Neural progenitor cell (in vitro differentiated cells): ENCODE measurements at places on chromosomes 7 and 10. TPM values are rescaled to one million over a fixed set of nuclear protein-coding genes. Genes with fewer than 3 reads are reported as not detected.

The ITGB8 gene
- total RNA-seq: 3.0 and 5.3 TPM in 2 replicates

The CUBN gene
- 1.5 and 2.2 TPM in 2 replicates for total RNA-seq

DNA sequence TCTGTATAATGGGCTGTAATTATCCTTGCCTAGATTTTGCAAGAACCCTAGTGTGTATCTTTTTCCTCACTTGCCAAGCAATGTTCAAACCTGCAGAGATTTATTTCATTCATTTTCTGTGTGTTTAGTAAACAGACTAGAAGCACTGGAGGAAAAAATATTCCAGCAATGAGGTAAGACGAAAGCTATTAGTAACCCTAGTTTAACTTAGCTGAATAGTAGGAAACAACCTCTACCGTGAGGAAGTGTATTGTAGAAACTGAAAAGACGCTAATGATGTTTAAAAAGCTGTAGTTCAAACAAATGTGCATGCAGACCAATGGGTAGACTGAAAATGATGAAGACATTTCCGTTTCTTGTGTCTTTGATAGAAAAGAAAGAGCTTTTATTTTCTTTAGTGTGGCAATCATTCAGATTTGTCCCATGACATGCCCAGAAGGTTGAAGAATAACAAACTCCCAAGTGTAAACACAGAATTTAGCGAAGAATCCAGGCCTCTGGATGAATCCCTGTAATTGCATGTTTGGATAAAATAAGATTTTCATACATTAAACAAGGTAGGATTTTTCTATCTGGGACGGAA is 20.7 kb downstream of the CAV1 start:
- H3K36me3 ChIP-seq: no peaks in the 10 kb centered on the region
- H3K4me1 ChIP-seq: no peaks in the 10 kb centered on the region
- H3K4me3 ChIP-seq: no peak overlapping the region
- H3K27me3 ChIP-seq: no peaks in the 10 kb centered on the region

The DIP2C gene
- 10.1 and 12.2 TPM in 2 replicates for total RNA-seq

The SEC31B gene
- 8.8 and 11.6 TPM in 2 replicates for total RNA-seq

DNA sequence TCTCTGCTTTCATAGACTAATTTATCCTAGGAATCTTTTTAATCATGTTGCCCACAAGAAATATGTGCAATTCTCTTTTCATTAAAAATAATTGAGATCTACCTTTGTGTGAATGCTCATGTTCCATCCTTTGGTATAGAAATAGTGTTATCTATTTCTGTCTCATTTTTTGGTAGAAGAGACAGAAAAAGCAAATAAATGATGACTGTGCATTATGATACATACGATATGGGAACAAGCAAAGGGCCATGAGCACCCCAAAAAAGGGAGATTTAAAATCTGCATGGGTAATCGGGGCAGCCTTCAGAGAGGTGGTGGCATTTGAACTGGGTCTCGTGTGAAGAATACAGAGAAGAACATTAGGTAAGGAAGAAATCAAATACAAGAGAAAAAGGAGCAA is 1197.5 kb upstream of the AUTS2 start:
- no peaks in the 10 kb centered on the region for H3K4me1 ChIP-seq
- H3K4me3 ChIP-seq: no peak overlapping the region
- DNase-seq: no peak
- no peaks in the 10 kb centered on the region for H3K27me3 ChIP-seq

The VWA2 gene
- total RNA-seq: 0.09 TPM in 1 of 2 replicates, not detected in the other

DNA sequence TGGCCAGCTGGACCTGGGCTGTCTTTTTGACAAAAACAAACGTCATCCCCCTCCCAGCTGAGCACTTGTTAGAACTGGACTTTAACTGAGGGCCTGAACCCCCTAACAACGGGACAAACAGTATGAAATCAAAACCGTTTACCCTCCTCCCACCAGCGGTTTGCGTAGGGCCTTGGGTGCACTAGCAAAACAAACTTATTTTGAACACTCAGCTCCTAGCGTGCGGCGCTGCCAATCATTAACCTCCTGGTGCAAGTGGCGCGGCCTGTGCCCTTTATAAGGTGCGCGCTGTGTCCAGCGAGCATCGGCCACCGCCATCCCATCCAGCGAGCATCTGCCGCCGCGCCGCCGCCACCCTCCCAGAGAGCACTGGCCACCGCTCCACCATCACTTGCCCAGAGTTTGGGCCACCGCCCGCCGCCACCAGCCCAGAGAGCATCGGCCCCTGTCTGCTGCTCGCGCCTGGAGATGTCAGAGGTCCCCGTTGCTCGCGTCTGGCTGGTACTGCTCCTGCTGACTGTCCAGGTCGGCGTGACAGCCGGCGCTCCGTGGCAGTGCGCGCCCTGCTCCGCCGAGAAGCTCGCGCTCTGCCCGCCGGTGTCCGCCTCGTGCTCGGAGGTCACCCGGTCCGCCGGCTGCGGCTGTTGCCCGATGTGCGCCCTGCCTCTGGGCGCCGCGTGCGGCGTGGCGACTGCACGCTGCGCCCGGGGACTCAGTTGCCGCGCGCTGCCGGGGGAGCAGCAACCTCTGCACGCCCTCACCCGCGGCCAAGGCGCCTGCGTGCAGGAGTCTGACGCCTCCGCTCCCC is at the start of gene IGFBP1:
TSS of gene IGFBP1 (plus strand) at position 304 of the 808 bp plus-strand sequence. CDS start at position 469, 165 bp downstream.
- H3K4me3 ChIP-seq: peak within 1 kb of the TSS; percentile 50
- H3K4me1 ChIP-seq: peaks cover 3% of the 10 kb centered on the region
- DNase-seq: peak; percentile 52
- no peak within 1 kb of the TSS for H3K27ac ChIP-seq
- H3K36me3 ChIP-seq: no peaks in the 10 kb centered on the region

GRCh38 chr7:34121366-34121765 is 216.0 kb downstream of the BMPER start:
- H3K4me3 ChIP-seq: no peak overlapping the region
- DNase-seq: no peak
- peaks cover 5% of the 10 kb centered on the region for H3K36me3 ChIP-seq
- no peaks in the 10 kb centered on the region for H3K27me3 ChIP-seq
- no peaks in the 10 kb centered on the region for H3K4me1 ChIP-seq
- no peak overlapping the region for H3K27ac ChIP-seq

The CNPY1 gene
- total RNA-seq: not detected in 2 replicates

The PRSS2 gene
- total RNA-seq: not detected in 2 replicates

The PAX4 gene
- not detected in 2 replicates for total RNA-seq

The CPN1 gene
- not detected in 2 replicates for total RNA-seq

DNA sequence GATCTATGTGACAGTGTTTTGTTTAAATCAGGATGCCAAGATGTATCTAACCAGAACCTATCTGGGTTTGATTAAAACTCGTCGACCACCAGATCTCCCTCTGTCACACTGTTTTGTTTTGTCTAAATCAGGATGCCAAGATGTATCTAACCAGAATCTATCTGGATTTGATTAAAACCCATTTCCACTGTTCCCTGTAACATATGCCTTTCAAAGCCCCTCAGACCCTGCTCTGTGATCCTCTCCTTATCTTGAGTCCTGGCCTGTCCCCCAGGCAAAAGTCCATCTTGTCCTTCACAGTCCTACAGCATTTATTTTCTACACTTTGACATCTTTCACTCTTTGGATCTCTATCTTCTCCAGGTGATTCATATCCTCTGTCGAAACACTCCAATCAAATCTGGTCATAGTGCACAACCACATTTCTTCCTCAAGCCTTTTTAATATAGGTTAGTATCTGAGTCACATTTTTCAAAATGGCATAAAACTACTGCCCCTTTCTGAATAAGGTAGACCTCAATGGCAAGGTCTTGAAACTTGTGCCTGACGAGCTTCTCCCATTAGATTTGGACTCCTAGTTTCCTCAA is 32.5 kb downstream of the ERLIN1 start:
- no peaks in the 10 kb centered on the region for H3K27me3 ChIP-seq
- H3K4me3 ChIP-seq: no peak overlapping the region
- H3K27ac ChIP-seq: no peak overlapping the region
- peaks cover 4% of the 10 kb centered on the region for H3K36me3 ChIP-seq

The NEBL gene
- total RNA-seq: 52.8 and 77.6 TPM in 2 replicates

The LEP gene
- not detected in 2 replicates for total RNA-seq

The CPXM2 gene
- total RNA-seq: not detected in 2 replicates

DNA sequence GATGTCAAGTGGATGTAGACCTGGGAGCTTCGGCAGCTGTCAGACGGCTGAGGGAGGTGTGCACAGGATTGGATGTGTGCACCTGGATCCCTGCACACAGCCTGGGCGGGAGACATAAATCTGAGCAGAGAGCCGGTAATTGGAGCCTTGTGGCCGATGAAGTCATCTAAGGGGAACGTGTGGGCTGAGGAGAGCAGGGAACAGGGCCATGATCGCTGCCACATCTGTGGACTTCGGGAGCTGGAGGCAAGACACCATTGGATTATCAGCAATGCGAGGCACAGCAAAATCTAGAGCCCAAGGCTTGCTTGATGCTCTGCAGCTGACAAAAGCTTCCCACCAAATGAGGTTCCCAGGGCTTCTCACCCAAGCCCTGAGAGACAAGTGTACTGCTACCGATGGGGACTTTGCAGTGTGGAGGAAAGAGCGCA is 147.7 kb downstream of the PTPN20 start:
- no peak overlapping the region for H3K4me3 ChIP-seq
- no peaks in the 10 kb centered on the region for H3K27me3 ChIP-seq
- DNase-seq: no peak

The UNCX gene
- total RNA-seq: not detected in 2 replicates

- peak overlapping the region; percentile 94 for H3K27ac ChIP-seq
- peaks cover 8% of the 10 kb centered on the region for H3K4me1 ChIP-seq
- peak; percentile 11 for DNase-seq
- H3K27me3 ChIP-seq: no peaks in the 10 kb centered on the region
- H3K4me3 ChIP-seq: peak overlapping the region; percentile 91
- no peaks in the 10 kb centered on the region for H3K36me3 ChIP-seq
Observed at GRCh38 chr10:69179089-69179742, 818 bp upstream of the SUPV3L1 start.
